ENCODE measurements at places on chromosomes 7 and 10.

DNA sequence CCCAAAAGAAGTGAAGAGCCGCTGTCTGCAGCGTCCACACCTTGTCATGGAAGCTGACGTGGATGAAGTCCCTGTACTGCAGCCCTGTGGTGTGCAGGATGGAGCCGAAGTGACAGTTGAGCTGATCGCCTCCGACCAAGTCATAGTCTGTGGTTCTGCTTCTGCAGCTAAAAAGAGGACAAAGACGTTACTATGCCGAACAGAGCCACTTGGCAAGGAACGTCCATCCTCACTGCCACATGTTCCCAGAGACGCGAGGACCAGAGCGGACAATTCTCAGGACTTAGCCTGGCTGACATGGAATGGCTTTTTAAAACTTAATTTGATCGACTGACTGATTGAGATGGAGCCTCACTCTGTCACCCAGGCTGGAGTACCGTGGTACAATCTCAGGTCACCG is 21.8 kb downstream of the DAGLB start:
- DNase-seq: no peak

- no peak for DNase-seq
Measured at GRCh38 chr10:71801361-71801760, 28.0 kb upstream of the VSIR start.

GRCh38 chr7:34298492-34299013 is 359.5 kb upstream of the NPSR1 start:
- DNase-seq: no peak

- no peak for DNase-seq
Measured at GRCh38 chr7:2508327-2509215, 11.0 kb upstream of the LFNG start.

DNA sequence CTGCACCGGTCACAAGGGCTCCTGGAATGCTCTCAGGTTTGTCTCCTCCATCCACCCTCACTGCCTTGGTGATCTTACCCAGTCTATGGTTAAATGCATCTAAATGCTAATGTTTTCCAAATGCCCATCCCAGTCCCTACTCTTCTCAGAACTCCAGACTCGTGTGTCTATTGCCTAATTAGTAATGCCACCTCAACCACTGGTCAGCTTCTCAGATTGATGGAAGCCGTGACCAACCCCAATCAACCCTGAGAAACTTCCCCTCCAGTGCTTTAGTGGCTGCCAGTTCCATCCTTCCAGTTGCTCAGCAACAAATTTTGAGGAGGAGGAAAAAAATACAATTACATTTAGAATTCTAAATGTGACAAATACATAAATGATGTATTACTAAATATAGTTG is 18.6 kb downstream of the NUDCD3 start:
- DNase-seq: no peak

- no peak for DNase-seq
Measured at GRCh38 chr10:17859492-17860156, 50.5 kb downstream of the MRC1 start.

DNA sequence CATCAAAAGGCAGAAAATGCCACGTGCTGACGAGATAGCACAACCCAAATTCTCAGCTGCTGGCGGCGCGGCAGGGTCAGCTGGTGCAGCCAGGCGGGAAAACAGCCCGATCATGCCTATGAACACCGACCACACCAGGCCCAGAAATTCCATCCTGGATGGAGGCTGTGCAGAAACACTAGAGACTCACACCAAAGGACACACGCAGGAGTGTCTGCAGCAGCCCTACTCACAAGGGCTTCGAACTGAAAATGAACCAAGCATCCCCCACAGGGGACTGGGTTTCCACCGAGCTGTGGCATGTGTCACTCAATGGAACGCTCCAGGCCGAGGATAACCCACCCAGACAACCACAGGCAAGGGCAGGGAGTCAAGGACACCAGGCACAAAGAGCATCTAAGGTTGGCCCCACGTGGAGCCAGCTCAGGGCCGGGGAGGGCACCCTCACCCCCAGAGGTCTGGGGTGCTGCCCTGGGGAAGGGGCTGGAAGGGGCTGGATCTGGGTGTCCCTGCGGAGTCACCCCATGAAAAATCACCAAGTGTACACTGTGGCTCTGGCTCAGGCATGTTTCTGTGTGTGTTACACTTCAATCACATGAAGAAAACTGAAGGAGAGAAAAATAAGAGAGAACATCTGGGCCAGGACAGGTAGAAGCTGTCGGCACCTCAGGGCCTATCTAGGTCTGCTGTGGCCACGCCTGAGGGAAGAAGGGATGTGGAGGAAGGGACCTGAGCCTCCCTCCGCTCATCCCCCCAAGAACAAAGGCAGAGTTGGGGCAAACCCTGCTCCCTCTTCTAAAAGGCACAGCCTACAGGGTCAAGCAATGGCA is 33.0 kb downstream of the RASGEF1A start:
- DNase-seq: no peak

GRCh38 chr7:122260336-122260735 is 44.2 kb downstream of the FEZF1 start:
- DNase-seq: no peak

- DNase-seq: peak; percentile 46
Measured at GRCh38 chr10:112461029-112461887, 14.2 kb downstream of the VTI1A start.

DNA sequence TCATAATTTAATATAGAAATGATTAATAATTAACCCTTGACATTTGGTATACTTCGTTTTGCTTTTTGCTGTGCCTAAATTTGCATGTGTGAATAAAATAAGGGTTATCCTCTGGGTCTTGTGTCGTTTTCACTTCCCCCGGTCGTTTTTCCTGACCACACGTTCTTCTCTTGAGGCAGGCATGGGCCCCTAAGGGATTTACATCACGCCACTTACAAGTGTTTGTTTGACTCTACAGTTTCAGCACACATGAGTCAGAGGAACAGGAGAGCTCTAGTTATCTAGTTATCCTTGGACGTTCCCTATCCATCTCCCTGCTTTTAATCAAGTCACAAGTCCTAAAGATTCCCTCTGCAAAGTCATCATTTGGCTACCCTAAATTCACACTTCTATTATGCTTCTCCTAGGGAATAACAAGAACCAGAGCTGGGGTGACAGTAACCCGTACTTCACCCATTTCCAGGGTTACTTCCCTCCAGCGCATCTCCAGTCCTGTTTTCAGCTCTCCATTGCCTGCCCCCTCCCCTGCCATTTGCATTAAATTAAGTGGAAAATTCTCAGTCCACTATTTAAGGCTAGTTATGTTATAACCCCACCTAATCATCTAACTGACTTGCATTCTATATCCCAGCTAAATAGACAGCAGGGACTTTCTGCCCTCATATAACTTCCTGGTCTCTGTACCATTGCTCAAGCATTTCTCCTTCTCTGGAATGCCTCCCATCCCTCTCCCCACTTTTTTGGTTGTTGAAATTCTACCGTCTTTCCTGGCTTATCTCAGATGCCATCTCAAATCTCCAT is 206.9 kb downstream of the PTEN start:
- DNase-seq: no peak

GRCh38 chr7:5758286-5758685 is 23.2 kb downstream of the RNF216 start:
- no peak for DNase-seq

DNA sequence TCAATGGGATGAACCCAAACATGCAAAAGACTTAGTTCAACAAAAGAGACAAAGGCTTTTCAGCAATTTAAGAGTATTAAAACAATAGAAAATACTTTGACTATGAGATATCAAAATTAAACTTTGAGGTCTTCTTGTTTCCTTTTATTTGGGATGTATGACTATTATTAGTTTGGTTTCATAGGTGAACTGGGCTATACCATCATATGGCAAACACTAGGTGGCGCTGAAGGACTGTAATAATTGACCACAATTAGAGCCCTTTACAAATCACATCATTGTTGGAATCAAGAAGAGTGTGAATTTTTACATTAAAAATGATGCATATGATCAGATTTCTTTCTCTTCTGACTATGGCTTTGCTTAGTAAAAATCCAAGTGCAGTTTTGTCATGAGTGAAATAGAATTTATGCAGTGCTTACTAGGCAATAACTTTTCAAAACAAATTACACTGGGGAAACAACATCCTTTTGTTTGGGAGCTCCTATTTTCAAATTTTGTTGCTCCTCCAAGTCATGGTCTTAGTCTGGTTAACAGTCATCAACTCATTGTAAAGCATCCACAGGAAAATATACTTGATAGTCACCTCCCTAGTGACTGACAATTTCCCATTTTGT is 14.7 kb upstream of the NXPH1 start:
- DNase-seq: no peak

DNA sequence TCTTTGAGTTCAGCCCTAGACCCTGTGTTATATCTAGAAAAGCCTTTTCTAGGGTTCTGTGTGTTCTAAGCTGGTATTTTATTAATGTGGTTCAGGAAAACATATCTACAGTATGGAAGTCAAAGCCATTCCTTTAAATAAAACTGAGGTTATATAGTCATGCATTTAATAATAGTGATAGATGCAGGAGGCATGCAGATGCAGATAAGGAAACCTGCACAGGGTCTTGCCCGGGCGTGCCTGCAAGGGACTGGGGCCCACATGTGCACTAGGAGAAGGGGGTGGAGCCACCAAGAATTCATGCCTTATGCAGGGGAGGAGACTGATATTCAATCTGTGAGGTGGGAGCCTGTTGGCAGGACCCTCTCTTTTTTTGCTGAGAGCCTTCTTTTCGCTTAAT is 171.5 kb downstream of the PRPF18 start:
- DNase-seq: no peak

GRCh38 chr10:14010101-14010558 is 320.6 kb downstream of the FRMD4A start:
- no peak for DNase-seq

Data from stimulated activated CD8-positive, alpha-beta memory T cell treated with anti-CD3 and anti-CD28 coated beads, Interleukin-15, amount 100 ng/mL, for 48 hours (primary cell).